ENCODE measurements at places on chromosomes 12 and 14. TPM values are rescaled to one million over a fixed set of nuclear protein-coding genes. Genes with fewer than 3 reads are reported as not detected.

- no peaks in the 10 kb centered on the region for H3K4me1 ChIP-seq
- no peaks in the 10 kb centered on the region for H3K27me3 ChIP-seq
- H3K36me3 ChIP-seq, result no peaks in the 10 kb centered on the region
- no peak overlapping the region for H3K4me3 ChIP-seq
- DNase-seq, result no peak
- H3K27ac ChIP-seq, result no peak overlapping the region
Observed at GRCh38 chr14:61677479-61677878, 17.8 kb upstream of the HIF1A start.

DNA sequence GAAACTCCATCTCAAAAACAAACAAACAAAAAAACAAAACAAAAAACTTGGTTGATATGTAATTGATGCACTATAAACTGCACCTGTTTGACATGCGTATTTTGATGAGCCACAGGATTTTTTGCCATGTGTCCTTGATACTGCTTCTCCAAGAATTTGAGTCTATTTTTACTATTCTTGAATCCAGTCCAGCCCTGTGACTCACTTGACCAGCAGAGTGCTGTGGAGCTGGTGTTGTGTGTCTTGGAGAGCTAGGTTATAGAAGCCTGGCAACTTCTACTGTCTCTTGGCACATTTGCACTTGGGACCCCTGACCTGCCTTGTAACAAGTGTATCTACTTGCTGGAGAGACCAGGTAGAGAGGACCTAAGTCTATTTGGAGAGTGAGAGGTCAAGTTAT, 52.0 kb downstream of the KLRG1 start:
- H3K4me1 ChIP-seq, result no peaks in the 10 kb centered on the region
- no peaks in the 10 kb centered on the region for H3K36me3 ChIP-seq
- H3K27me3 ChIP-seq, result no peaks in the 10 kb centered on the region
- no peak for DNase-seq
- H3K4me3 ChIP-seq, result no peak overlapping the region

GRCh38 chr12:18090093-18090492, at the start of gene RERGL:
Gene RERGL (minus strand): TSS chr12:18090193. CDS start chr12:18090140, 53 bp downstream.
- no peak within 1 kb of the TSS for H3K4me3 ChIP-seq
- no peak for DNase-seq
- H3K4me1 ChIP-seq, result no peaks in the 10 kb centered on the region
- H3K27me3 ChIP-seq, result no peaks in the 10 kb centered on the region

The LTBR gene
- 156 TPM for total RNA-seq

The KRT75 gene
- not detected for total RNA-seq

The CCDC92 gene
- 48.6 TPM for total RNA-seq

DNA sequence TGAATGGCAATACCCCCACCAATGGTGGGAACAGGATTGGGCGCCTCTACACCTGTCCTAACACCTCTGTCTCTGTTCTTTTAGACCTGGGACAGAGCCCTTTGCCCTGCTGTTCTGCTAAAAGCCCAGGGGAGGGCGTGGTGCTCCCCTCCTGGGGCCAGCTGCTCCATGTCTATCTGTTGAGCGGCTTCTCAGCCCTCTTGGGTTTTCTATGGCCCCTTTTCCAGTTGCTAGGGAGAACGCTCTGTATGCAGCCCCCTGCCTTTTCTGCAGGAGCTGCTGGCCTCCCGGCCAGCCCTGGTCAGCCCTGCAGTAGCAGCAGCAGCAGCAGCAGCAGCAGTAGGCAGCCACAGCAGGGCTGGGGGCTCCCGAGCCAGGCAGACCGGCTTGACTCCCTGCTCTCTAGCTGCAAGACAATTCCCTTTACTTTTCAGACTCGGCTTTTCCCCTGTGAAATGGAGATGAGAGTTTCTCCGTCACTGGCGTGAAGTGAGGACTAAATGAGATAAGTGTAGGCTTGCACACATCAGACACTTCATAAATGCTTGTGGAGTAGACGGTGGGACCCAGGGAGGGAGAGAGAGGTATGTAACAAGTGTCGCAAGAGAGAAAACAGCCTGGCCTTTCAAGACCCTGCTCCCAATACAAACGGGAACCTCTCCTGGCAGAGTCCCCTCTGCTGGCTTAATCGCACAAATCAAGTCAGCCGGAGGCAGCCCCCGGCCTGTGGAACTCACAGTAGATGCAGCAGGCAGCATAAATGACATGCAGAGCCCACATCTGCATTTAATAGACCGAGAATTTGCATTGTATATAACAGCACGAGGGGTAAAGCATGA, 1.0 kb downstream of the RTL1 start:
- H3K4me3 ChIP-seq, result no peak overlapping the region
- peaks cover 9% of the 10 kb centered on the region for H3K4me1 ChIP-seq
- H3K27me3 ChIP-seq, result peaks cover 71% of the 10 kb centered on the region
- no peak overlapping the region for H3K27ac ChIP-seq

The EML1 gene
- 42.2 TPM for total RNA-seq

The ITGB7 gene
- 7.7 TPM for total RNA-seq

- no peaks in the 10 kb centered on the region for H3K27me3 ChIP-seq
- no peaks in the 10 kb centered on the region for H3K36me3 ChIP-seq
- no peak for DNase-seq
- peak overlapping the region; percentile 69 for H3K4me3 ChIP-seq
Observed at GRCh38 chr14:45252366-45253069, 484 bp downstream of the MIS18BP1 start.

DNA sequence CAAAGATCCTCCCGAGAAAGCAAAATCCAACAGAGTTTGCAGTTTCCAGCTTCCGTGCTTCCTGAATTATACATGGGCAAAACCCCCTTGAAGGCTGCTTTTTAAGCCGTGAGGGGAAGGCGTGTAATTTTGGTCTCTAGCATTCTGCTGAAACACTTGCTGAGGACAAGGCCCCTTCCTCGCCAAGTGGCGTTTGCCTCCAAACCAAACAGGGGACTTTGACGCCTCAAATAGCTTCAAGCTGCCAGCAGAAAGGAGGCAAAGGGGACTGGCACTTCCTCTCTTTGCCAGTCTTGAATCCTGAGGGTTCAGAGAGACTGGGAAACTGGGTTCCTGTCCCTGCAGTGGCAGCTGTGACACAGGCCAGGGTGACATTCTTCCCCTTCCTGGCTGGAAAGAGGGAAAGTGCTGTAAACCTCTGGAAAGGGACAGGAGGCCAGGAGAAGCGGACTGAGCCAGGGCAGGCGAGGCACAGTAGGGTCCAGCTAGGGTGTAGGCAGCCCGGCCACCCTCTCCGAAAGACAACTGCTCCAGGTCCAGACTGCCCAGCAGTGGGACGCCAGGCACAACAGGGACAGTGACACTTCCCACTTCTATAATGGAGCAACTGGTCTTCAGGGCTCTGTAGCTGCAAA, 96.2 kb upstream of the MED13L start:
- H3K4me1 ChIP-seq, result no peaks in the 10 kb centered on the region
- H3K4me3 ChIP-seq, result no peak overlapping the region
- no peaks in the 10 kb centered on the region for H3K36me3 ChIP-seq

The CLEC4E gene
- 16.8 TPM for total RNA-seq

DNA sequence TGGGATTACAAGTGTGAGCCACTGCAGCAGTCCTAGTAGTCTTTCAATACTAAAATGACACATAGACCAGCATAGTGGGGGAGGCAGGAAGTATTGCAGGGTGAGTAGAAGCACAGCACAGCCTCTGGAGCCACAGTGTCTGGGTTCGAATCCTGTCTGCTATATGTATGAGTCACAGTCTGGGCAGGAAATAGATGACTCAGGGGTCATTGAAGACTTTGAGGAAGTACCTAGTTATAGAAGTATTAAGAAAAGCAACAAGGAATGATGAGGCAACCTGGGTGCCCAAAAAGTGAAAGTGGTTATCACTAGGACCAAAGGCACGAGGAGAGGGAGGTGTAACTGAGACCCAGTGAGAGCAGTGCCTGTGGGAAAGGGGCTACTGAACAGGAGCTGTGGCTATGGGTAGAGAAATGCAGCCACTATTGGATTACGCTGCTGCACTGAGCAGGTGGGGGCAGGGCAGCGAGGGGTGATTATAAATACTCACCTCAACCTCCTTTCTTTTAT, 124.0 kb downstream of the PDE3A start:
- no peaks in the 10 kb centered on the region for H3K27me3 ChIP-seq
- no peak for DNase-seq

DNA sequence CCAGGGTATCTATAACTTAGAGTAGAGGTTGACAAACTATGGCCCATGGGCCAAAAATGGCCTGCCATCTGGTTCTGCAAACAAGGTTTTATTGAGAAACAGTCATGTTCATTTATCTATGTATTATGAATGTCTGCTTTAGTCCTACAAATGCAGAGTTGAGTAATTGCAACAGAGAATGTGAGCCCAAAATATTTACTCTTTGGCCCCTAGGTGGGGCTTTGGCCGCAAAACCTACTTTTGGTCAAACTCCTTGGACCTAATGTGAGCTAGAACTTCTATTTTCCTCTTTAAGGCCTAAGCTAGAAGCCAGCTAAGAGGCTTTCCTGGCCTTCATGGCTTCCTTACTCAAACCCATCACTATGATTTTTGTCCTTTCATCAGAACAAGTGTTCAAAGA, 379.1 kb downstream of the NELL2 start:
- H3K4me1 ChIP-seq, result no peaks in the 10 kb centered on the region
- no peak overlapping the region for H3K27ac ChIP-seq
- H3K4me3 ChIP-seq, result no peak overlapping the region
- DNase-seq, result no peak
- H3K36me3 ChIP-seq, result no peaks in the 10 kb centered on the region

DNA sequence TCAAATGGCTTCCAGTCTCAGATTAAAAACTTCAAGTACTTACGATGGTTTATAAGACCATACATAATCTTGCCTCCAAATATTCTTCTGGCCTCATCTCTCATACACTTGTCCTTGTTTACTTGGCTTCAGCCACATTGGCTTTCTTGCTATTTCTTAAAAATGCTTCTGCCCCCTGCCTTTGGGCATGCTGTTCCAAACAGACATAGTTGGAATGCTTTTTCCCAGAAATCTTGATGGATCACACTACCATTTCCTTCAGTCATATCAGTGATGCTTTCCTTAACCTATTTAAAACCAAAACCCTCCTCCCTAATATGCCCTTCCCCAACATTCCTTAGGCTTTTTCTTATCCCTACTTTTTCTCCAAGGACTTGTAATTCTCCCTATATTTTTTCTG, 74.4 kb upstream of the PAWR start:
- H3K36me3 ChIP-seq, result no peaks in the 10 kb centered on the region
- H3K27me3 ChIP-seq, result no peaks in the 10 kb centered on the region
- no peak overlapping the region for H3K27ac ChIP-seq
- no peak overlapping the region for H3K4me3 ChIP-seq
- no peak for DNase-seq

The NEDD1 gene
- 17.8 TPM for total RNA-seq

DNA sequence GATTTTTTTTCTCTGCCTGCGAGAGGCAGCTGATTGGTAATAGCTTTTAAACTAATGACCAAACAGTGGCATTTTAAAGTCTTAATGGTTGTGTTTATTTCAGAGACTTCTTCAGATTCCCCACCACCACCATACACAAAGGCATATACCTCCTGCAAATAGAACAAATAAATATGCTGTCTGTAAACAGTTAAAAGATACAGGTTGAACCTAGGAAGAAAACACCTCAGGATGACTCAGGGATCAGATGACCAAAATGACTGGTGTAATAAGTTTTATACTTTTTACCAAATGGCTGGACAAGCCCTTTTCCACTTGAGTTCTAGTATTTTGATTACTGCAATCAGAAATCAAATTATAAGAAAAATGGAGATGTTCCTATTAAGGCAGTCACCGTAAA, 364.1 kb downstream of the PAWR start:
- no peaks in the 10 kb centered on the region for H3K36me3 ChIP-seq
- H3K4me1 ChIP-seq, result no peaks in the 10 kb centered on the region
- H3K27me3 ChIP-seq, result no peaks in the 10 kb centered on the region
- no peak overlapping the region for H3K4me3 ChIP-seq
- no peak for DNase-seq

GRCh38 chr12:42903736-42904135, 314.2 kb upstream of the PRICKLE1 start:
- no peak overlapping the region for H3K27ac ChIP-seq
- H3K36me3 ChIP-seq, result no peaks in the 10 kb centered on the region

GRCh38 chr12:42969355-42969754, 379.8 kb upstream of the PRICKLE1 start:
- H3K4me1 ChIP-seq, result no peaks in the 10 kb centered on the region
- no peaks in the 10 kb centered on the region for H3K27me3 ChIP-seq
- no peak for DNase-seq

GRCh38 chr14:93090826-93091555, 24.7 kb downstream of the ITPK1 start:
- H3K36me3 ChIP-seq, result no peaks in the 10 kb centered on the region
- H3K27ac ChIP-seq, result peak overlapping the region; percentile 1
- no peaks in the 10 kb centered on the region for H3K27me3 ChIP-seq
- peaks cover 9% of the 10 kb centered on the region for H3K4me1 ChIP-seq

The LRTM2 gene
- total RNA-seq, result not detected

DNA sequence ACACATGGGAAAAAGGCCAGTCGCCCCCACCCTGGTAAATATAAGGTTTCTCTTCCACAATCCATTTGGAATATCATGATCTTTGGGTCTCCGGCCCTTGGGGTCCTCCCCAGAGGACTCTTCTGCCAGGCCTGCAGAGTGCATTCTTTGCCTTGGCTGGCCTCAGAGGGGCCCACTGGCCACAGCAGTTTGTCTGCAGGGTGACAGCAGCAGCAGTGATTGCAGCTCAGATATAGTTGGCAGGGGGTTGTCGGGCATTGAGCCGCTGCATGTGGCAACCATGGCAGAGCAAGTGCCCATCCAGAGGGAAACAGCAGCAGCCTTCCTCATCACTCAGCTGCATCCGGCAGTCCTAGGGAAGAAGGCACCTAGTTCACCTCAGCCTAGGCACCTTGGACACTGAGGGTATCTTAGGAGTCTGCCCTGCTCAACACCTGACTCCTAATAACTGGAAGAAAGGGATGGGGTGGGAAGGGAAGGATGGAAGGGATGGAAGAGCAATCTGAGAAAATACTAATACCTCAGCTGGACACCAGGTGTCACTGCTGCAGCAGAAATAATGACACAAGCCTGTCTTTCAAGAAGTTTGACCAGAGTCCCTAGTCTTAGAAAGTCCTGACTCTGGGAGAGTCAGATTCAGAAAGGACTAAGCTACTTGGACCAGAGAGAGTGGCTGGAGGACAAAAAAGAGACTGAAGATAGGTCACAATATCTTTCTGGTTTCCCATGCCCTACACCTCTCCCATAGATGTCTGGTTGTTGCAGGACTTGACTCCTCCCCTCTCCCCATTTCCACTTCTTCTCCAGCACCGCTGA, 8.9 kb downstream of the AJUBA start:
- H3K4me3 ChIP-seq, result no peak overlapping the region
- H3K36me3 ChIP-seq, result peaks cover 25% of the 10 kb centered on the region
- peaks cover 27% of the 10 kb centered on the region for H3K4me1 ChIP-seq
- H3K27ac ChIP-seq, result no peak overlapping the region

- no peaks in the 10 kb centered on the region for H3K4me1 ChIP-seq
- no peak overlapping the region for H3K4me3 ChIP-seq
- no peak overlapping the region for H3K27ac ChIP-seq
- peak; percentile 49 for DNase-seq
- H3K27me3 ChIP-seq, result no peaks in the 10 kb centered on the region
- no peaks in the 10 kb centered on the region for H3K36me3 ChIP-seq
Observed at GRCh38 chr12:2414810-2415567, 362.2 kb downstream of the CACNA1C start.

All from upper lobe of right lung (tissue), 1 donor.